ENCODE measurements at places on chromosomes 7 and 10. TPM values are rescaled to one million over a fixed set of nuclear protein-coding genes. Genes with fewer than 3 reads are reported as not detected.
A peak's percentile ranks its signal among the peaks of the same experiment; 100 is the strongest.

GRCh38 chr7:157008206-157009169, 2.0 kb downstream of the MNX1 start:
- peaks cover 91% of the 10 kb centered on the region for H3K27me3 ChIP-seq
- H3K36me3 ChIP-seq = no peaks in the 10 kb centered on the region
- no peak for DNase-seq
- H3K4me1 ChIP-seq = peaks cover 23% of the 10 kb centered on the region
- no peak overlapping the region for H3K27ac ChIP-seq

DNA sequence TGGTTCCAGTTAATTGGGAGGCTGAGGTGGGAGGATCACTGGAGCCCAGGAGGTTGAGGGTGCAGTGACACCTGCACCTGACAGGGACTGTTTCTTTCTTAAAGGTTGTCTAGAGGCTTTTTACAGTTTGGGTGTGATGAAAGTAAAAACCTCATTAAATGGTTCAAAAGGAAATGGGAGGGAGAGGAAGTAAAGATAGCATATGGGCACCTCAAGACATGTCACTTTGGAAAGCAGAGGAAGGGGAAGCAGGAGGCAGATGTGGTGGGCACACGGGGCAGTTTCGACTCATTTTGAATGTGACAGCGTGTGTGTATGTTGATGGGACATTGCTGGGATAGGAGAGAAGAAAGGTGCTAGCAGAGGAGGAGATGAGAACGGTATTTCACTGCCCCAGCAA, 203.1 kb downstream of the MLLT10 start:
- no peak overlapping the region for H3K27ac ChIP-seq
- no peak overlapping the region for H3K4me3 ChIP-seq
- H3K4me1 ChIP-seq = peaks cover 4% of the 10 kb centered on the region
- DNase-seq = no peak

DNA sequence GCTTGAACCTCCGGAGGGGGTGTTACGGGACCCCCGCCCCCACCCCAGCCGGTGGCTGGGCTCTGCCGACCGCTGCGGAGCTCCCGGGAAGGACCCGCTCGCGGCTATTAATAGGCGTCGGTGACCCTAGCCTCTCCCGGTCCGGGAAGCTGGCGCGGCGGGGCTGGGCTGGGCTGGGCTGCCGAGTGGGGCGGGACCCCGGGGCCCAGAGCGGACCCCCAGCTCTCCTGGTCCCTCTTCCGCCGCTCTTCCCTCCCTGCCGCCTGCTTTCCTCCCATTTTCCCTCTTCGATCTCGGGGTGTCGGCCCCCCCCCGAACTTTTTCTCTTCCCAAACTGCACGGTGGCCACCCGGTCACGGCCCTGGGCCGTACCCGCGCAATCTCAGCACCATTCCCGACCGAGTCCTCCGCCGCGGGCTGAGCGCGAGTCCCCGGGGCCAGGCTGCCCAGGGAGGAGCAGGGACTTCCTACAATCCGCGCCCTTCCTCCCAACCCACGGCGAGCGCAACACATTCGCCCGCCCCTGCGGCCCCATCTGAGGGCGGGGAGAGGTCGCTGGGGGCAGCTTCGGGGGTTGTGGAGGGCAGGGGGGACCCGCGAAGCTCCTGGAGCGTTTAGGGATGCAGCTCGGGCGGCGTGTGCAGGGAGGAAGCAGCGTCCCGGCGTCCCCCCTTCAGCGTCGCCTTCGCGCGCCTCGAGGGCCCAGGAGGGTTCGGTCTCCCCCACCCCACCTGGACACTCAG, 3.1 kb upstream of the ELFN1 start:
- H3K27ac ChIP-seq = peak overlapping the region; percentile 91
- peaks cover 44% of the 10 kb centered on the region for H3K27me3 ChIP-seq
- DNase-seq = peak; percentile 44

DNA sequence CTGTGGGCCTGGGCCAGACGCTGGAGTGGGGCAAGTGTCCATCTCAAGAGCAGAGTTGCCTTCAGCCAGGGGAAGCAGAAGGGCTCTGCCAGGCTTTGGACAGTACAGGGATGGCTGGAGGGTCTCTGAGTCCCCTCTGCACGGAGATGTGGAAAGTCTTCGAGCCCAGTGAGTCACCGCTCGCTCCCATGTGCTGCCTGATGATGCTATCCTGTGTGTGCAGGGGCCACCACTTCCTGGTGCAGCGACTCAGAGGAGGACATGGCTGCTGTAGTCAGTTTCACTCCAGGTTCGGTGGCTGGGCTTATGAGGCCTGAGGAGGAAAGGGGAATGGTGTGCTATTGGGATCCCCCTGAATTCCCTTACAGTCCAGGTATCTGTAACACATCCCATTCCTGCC, 6.0 kb downstream of the ADCYAP1R1 start:
- peaks cover 14% of the 10 kb centered on the region for H3K4me1 ChIP-seq
- no peak overlapping the region for H3K27ac ChIP-seq
- DNase-seq = no peak
- peaks cover 28% of the 10 kb centered on the region for H3K27me3 ChIP-seq
- H3K4me3 ChIP-seq = no peak overlapping the region

- no peaks in the 10 kb centered on the region for H3K27me3 ChIP-seq
- H3K36me3 ChIP-seq = no peaks in the 10 kb centered on the region
- H3K4me1 ChIP-seq = no peaks in the 10 kb centered on the region
- H3K4me3 ChIP-seq = no peak overlapping the region
- DNase-seq = no peak
These were observed 406.0 kb downstream of the PHF14 start for GRCh38 chr7:11379641-11380040.

- no peak overlapping the region for H3K4me3 ChIP-seq
- peak overlapping the region; percentile 28 for H3K27ac ChIP-seq
- no peaks in the 10 kb centered on the region for H3K36me3 ChIP-seq
- H3K4me1 ChIP-seq = no peaks in the 10 kb centered on the region
- no peaks in the 10 kb centered on the region for H3K27me3 ChIP-seq
- DNase-seq = no peak
These were observed 688.4 kb downstream of the REEP3 start for GRCh38 chr10:64209561-64209960.

EPDR1 gene
- 56.0 TPM for total RNA-seq

HYAL4 gene
- total RNA-seq = not detected

GRCh38 chr10:92052741-92053140, 129.2 kb downstream of the BTAF1 start:
- H3K36me3 ChIP-seq = peaks cover 16% of the 10 kb centered on the region
- no peak for DNase-seq
- H3K4me1 ChIP-seq = peaks cover 5% of the 10 kb centered on the region
- H3K27me3 ChIP-seq = no peaks in the 10 kb centered on the region
- H3K27ac ChIP-seq = no peak overlapping the region
- no peak overlapping the region for H3K4me3 ChIP-seq

DNA sequence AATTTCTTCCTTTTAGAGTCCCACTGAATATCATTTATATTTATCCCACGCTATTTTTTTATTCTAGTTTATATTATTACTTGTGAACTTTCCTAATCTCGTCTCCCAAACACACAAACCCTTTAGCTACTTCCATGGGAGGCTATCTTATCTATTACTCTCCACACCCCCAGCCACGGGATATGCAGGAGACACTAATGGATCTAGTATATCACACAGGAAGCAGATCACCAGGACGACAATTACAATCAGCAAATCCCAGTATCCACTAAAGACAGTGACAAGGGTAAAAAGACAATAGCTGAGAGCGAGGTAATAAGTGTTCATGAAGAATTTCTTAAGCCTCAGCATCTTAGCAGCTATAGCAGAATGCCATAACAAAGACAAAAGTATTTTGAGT, 3.8 kb upstream of the AKR1E2 start:
- no peak for DNase-seq
- no peaks in the 10 kb centered on the region for H3K4me1 ChIP-seq
- H3K27me3 ChIP-seq = no peaks in the 10 kb centered on the region
- H3K27ac ChIP-seq = no peak overlapping the region

- DNase-seq = no peak
- H3K27ac ChIP-seq = no peak overlapping the region
- no peak overlapping the region for H3K4me3 ChIP-seq
- no peaks in the 10 kb centered on the region for H3K36me3 ChIP-seq
- no peaks in the 10 kb centered on the region for H3K4me1 ChIP-seq
- H3K27me3 ChIP-seq = no peaks in the 10 kb centered on the region
These were observed 51.1 kb upstream of the SEPHS1 start for GRCh38 chr10:13399236-13399635.

DNA sequence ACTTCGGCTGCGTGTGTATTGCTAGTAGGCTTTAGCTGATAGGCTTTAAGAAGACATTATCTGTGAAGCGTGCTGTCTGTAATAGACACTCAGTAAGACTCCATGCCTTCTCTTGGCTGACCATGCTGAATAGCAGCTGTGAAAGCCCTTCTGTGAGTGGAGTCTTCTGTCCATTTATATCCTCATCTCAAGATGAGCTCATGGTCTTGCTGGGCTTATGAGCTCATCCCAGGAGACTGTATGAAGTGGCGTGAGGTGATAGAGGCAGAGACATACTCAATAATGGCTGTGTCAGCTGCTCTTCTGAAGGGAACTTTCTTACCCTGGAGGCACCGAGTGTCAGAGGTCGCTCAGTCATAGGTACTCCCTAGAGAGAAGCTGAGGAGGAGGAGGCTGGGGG, 111.5 kb downstream of the SH2D4B start:
- no peak overlapping the region for H3K27ac ChIP-seq
- no peak overlapping the region for H3K4me3 ChIP-seq
- H3K27me3 ChIP-seq = no peaks in the 10 kb centered on the region
- no peak for DNase-seq
- no peaks in the 10 kb centered on the region for H3K4me1 ChIP-seq

CALHM1 gene
- not detected for total RNA-seq

SPDYE2 gene
- not detected for total RNA-seq

- no peaks in the 10 kb centered on the region for H3K27me3 ChIP-seq
- H3K4me3 ChIP-seq = no peak overlapping the region
- H3K4me1 ChIP-seq = no peaks in the 10 kb centered on the region
- no peak for DNase-seq
- H3K36me3 ChIP-seq = no peaks in the 10 kb centered on the region
- H3K27ac ChIP-seq = no peak overlapping the region
These were observed 7.0 kb upstream of the GHRHR start for GRCh38 chr7:30956704-30957103.

DNA sequence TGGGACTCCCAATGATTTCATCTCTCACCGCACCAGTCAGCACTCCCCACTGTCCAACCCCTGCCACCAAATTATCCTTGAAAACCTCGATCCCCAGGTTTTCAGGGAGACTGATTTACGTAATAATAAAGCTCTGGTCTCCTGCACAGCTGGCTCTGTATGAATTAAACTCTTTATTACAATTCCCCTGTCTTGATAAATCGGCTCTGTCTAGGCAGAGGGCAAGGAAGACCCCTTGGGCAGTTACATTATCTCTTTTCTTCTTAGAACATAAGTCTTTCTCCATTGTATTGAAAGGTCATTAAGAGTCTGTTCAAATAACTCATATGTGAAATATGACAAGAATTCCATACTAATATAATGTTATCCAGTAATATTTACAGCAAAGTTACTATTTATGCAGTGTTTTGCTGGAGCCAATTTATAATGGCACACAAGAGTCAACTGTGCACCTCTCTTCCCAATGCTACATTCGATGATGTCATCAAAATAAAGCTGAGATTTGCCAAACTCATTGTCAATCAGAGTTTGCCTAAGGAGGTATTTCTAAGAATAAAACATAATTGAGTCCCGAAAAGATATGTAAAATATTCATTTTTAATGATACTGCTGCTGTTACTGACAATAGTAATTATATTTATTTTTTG, 1297.2 kb upstream of the LRRTM3 start:
- no peak overlapping the region for H3K27ac ChIP-seq
- no peak overlapping the region for H3K4me3 ChIP-seq
- no peaks in the 10 kb centered on the region for H3K36me3 ChIP-seq
- no peak for DNase-seq
- no peaks in the 10 kb centered on the region for H3K27me3 ChIP-seq

DNA sequence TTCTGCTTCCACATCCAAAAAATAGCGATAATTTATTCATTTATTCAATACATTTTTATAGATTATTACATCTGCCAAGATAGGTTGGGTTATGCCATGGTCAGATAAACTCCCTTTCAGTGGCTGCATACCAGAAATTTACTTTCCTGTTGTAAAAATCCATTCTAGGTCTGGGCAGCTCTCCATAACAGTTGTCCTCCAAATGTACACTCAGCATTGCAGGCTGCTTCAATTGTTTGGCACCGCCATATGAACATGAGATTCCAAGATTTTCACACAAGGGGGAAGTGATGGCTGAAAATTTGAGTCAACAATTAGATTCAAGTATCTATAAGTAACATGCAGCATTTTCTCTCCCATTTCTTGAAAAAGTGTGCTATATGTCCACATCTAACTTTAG, 568.7 kb downstream of the ETV1 start:
- DNase-seq = no peak
- H3K27me3 ChIP-seq = no peaks in the 10 kb centered on the region
- H3K36me3 ChIP-seq = no peaks in the 10 kb centered on the region
- H3K4me3 ChIP-seq = no peak overlapping the region

DNA sequence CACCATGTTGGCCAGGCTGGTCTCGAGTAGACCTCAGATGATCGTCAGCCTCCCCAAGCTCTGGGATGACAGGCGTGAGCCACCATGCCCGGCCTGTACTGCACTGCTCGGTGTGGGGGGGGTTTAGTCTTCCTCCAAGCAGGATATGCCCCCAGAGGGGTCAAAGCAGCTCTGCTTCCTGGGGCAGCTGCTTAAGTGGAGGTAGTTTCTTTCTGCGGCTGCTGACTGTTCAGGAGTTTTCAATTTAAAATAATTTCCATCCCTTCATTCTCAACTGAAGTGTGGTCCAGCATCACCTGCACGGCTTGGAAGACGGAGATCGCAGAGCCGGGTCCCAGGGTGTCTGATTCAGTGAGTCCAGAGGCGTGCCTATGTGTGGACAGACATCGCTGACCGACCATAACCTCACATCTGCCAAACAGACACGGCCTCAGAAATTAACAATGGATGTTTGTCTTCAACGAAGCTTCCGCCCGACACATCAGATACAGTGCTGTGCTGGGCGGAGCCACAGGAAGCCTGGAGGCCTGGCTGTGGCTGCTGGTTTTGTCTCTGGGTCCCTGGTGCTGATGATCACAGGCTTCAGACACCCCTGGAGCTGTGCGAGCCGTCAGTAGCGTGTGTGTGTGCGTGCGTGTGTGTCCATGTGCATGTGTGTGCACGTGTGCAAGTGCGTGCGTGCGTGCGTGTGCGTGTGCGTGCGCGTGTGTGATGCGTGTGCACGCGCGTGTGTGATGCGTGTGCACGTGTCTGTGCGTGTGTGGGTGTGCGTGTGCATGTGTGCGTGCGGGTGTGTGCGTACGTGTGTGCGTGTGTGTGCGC, 226.5 kb upstream of the PITRM1 start:
- H3K27me3 ChIP-seq = no peaks in the 10 kb centered on the region
- H3K4me3 ChIP-seq = no peak overlapping the region
- no peaks in the 10 kb centered on the region for H3K36me3 ChIP-seq
- DNase-seq = peak; percentile 38
- peak overlapping the region; percentile 26 for H3K27ac ChIP-seq

GRCh38 chr7:137989094-137989493, 12.8 kb downstream of the CREB3L2 start:
- H3K36me3 ChIP-seq = no peaks in the 10 kb centered on the region
- H3K4me1 ChIP-seq = peaks cover 100% of the 10 kb centered on the region
- no peaks in the 10 kb centered on the region for H3K27me3 ChIP-seq
- peak; percentile 57 for DNase-seq
- H3K4me3 ChIP-seq = no peak overlapping the region

DPYSL4 gene
- 34.0 TPM for total RNA-seq

- H3K36me3 ChIP-seq = no peaks in the 10 kb centered on the region
- H3K4me1 ChIP-seq = peaks cover 72% of the 10 kb centered on the region
- no peak overlapping the region for H3K4me3 ChIP-seq
- peak overlapping the region; percentile 81 for H3K27ac ChIP-seq
- peak; percentile 53 for DNase-seq
- no peaks in the 10 kb centered on the region for H3K27me3 ChIP-seq
These were observed 4.5 kb downstream of the TNS3 start for GRCh38 chr7:47577321-47577919.

- DNase-seq = no peak
- no peaks in the 10 kb centered on the region for H3K36me3 ChIP-seq
- no peaks in the 10 kb centered on the region for H3K4me1 ChIP-seq
- no peak overlapping the region for H3K27ac ChIP-seq
These were observed 454.4 kb downstream of the GATA3 start for GRCh38 chr10:8508882-8509281.

All from heart right ventricle (tissue), 16 donors.